ENCODE measurements at places on chromosomes 5 and 9. TPM values are rescaled to one million over a fixed set of nuclear protein-coding genes. Genes with fewer than 3 reads are reported as not detected.

- no peaks in the 10 kb centered on the region for H3K27me3 ChIP-seq
- no peak overlapping the region for H3K27ac ChIP-seq
- no peaks in the 10 kb centered on the region for H3K36me3 ChIP-seq
- H3K4me1 ChIP-seq, result no peaks in the 10 kb centered on the region
- H3K4me3 ChIP-seq, result no peak overlapping the region
- no peak for DNase-seq
Observed at GRCh38 chr9:32161209-32161608, 223.2 kb upstream of the ACO1 start.

ZSWIM6 gene
- total RNA-seq, result 2.9 TPM

- no peaks in the 10 kb centered on the region for H3K27me3 ChIP-seq
- no peak overlapping the region for H3K27ac ChIP-seq
- H3K4me1 ChIP-seq, result no peaks in the 10 kb centered on the region
- no peaks in the 10 kb centered on the region for H3K36me3 ChIP-seq
Observed at GRCh38 chr9:105127863-105128220, 116.6 kb upstream of the SLC44A1 start.

DNA sequence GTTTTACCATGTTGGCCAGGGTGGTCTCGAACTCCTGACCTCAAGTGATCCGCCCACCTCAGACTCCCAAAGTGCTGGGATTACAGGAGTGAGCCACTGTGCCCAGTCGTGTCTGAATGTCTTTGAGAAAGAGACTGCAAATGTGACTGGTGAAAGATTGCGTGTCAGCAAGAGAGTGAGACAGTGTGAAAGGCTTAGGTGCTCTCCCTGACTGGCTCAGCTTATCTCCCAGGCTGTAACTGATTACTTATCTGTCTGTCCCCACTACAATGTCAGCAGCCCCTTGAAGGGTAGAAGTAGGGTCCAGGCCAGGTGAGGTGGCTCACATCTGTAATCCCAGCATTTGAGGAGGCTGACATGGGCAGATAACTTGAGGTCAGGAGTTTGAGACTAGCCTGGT, 3.4 kb upstream of the FGFR4 start:
- H3K27me3 ChIP-seq, result no peaks in the 10 kb centered on the region
- no peak for DNase-seq
- H3K4me1 ChIP-seq, result no peaks in the 10 kb centered on the region
- no peak overlapping the region for H3K27ac ChIP-seq
- no peak overlapping the region for H3K4me3 ChIP-seq

TMEM252 gene
- 0.22 TPM for total RNA-seq

GRCh38 chr9:135335691-135336181, 143.8 kb upstream of the PPP1R26 start:
- no peak for DNase-seq
- H3K4me1 ChIP-seq, result no peaks in the 10 kb centered on the region
- no peak overlapping the region for H3K27ac ChIP-seq
- H3K4me3 ChIP-seq, result no peak overlapping the region
- H3K36me3 ChIP-seq, result no peaks in the 10 kb centered on the region

SLC6A18 gene
- not detected for total RNA-seq

AGXT2 gene
- total RNA-seq, result 84.7 TPM

DNA sequence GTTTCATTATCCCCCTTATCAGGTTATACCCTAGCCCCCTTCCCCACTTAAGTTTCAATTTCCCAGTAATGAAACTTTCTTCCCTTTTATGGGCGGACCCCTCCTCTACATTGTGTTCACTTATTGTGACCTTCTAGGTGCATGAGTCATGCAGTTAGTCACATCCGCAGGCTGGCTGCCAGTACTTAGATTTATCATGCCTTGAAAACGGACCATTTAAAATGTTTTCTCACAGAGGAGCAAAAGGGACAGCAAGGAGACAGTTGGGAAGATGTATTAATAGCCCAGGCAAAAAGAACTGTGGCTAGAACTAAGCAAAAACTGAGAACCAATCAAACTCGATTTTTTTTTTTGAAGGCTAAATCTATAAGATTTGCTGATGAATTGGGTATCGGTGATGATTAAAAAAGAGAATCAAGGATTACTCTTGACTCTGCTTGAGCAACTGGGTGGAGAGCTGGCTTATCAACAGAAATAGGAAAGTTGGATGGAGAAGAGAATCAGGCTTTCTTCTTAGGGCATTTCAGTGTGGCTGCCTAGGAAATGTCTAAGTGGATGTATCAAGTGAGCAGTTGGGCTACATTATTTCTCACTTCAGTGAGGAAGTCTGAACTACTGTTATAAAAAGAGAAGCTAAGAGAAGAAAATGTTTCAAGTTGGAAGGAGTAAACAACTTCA, 615.0 kb downstream of the HINT1 start:
- H3K4me3 ChIP-seq, result no peak overlapping the region
- H3K4me1 ChIP-seq, result no peaks in the 10 kb centered on the region
- DNase-seq, result no peak
- no peaks in the 10 kb centered on the region for H3K36me3 ChIP-seq

PDE6A gene
- total RNA-seq, result not detected

Data from right lobe of liver (tissue), 6 donors.